Natural killer cell treated with Interleukin-12 subunit alpha and Interleukin-12 subunit beta and Interleukin-15 and Interleukin-18, amount 100 ng/mL, for 72 hours (primary cell): ENCODE measurements at places on chromosomes 13 and 19.
A peak's percentile ranks its signal among the peaks of the same experiment; 100 is the strongest.

- no peak for DNase-seq
These were observed 4.2 kb downstream of the LYL1 start for GRCh38 chr19:13098277-13099072.

DNA sequence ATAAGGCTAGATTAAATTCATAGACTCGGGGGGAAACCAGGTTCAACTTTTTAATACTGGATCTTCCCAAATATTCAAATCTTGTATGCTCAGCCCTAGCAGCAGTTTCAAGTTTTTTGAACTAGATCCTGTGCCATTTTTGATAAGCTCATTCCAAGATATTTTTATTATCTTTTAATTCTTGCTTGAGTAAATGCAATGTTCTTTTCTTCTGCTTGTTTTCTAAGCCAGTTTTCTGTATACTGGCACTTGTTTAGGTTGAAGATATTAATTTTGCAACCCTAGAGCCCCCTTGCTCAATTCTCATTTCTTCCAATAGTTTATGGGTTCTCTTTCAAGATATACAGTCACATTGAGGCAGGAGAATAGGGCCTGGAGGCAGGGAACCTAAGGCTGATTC, 13.1 kb upstream of the PNMA8C start:
- DNase-seq: no peak

DNA sequence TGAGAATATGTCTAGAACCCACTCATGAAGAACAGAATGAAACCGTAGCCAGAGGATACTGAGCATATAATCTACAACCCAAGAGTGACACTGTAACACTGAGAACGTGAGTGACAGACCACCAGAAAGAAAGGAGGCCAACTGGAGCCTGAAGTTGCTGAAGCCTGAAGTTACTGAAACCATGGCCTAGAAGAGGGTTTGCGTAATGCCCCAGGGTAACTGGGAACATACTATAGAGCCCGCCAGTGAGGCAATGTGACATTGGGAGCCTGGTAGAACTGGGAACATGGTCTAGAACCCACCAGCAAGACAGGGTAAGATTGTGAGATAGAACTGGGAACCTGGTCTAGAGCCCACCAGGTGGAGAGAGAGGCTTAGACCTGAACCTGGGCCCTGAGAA, 15.5 kb upstream of the TNFSF14 start:
- DNase-seq: peak; percentile 32

DNA sequence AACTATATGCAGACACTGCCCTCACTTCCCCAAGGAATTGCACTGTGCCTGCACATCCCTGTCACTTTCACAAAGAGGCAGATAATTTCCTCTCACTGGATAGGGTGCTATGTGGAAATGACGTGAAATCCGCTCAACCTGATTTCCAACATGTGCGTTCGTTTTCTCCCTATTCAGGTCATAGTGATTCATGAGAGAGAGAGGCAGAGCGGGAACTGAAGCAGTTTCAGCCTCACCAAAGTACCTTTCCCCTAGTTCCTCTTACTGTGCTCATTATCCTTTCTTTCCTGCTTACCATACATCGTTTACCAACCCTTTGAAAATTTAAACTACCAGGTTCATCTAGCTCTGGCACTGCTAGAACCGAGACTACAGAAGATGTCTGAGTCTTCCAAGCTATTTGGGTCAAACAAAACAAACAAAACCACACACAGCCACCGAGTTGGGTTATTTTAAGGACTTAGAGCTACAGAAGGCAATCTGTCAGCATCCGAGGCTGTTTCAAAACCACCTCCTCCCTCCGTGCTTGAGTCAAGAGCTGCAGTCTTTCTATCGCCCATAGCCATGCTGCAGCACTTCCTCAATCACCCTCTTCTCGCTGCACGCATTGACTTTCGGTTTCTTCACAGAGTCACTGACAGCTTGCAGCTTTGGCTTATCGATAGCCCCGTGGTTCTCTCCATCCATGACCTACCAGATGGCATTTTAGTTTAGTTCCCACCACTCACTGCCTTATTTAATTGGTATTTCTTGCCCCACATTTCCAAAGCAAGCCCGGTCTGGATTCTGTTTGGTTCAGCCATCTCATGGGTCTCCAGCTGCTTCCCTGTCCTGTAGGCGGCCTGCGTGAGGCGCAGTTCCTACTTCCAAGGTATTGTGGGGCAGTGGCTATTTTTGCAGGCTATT, 1395.8 kb downstream of the EFNB2 start:
- peak; percentile 71 for DNase-seq

DNA sequence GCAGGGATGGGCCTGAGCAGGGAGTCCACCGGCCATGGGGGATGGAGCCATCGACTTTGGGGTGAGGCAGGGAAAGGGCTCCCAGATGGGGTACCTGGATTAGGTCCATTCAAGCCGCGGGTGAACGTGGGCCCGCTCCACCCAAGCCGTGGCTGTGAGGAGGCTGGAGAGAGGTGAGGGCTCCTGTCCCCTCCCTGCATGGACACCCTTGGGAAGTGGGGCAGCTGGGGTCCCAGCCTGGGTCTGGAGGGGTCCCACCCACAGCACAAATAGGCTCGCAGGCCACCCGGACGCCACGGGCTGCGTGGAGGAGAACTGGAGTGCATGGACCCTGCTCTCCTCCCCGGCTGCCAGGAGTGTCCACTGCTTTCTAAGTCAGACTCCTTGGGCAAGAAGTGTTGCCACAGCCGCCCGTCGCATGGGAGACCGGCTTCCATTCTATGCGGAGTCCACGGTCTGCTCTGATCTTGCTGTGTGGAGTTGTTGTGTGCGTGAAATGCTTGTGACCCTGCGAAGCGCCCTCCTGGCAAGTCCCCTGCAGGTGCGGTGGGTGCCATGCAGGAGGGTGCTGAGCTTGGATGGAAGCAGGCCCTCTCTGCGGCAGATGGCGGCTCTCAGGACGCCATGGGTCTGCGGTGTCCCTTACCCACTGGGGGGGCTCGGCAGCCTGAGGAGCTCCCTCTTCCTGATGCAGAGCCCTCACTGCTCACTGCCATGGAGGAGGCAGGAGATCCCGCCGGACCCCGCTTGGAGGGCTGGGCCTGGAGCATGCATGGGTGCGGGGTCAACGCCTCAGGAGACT, 2.0 kb downstream of the DAZAP1 start:
- no peak for DNase-seq

DNA sequence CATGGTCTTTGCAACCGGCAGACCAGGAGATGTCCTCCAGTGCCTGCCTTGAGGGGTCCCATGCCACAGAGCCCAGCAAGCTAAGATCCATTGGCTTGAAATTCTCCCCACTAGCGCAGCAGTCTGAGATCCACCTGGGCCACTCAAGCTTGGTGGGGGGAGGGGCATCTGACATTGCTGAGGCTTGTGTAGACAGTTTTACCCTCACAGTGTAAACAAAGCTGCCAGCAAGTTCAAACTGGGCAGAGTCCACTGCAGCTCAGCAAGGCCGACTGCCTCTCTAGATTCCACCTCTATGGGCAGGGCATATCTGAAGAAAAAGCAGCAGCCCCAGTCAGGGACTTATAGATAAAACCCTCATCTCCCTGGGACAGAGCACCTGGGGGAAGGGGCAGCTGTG, 32.0 kb upstream of the ITM2B start:
- no peak for DNase-seq

- no peak for DNase-seq
These were observed 38.5 kb downstream of the NAXD start for GRCh38 chr13:110653851-110654250.

DNA sequence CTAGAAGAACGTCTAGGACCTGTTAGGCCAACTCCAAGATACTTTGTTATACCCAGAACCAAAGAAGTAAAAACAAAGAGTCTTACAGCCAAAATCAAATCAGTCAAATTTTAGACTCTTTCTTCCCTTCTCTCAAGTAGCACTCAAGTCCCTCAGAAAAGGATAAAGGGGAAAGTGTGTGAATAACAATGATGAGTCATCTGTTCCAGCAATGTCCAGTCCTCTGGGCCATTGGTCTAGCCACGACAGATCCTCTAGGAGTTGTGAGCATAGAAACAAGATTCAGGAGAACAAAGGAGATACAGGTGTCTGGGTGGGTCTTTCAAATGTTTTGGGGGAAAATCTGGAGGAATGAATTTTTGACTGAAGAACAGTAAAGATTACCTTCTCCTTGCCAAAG, 36.3 kb downstream of the STOML3 start:
- DNase-seq: no peak

DNA sequence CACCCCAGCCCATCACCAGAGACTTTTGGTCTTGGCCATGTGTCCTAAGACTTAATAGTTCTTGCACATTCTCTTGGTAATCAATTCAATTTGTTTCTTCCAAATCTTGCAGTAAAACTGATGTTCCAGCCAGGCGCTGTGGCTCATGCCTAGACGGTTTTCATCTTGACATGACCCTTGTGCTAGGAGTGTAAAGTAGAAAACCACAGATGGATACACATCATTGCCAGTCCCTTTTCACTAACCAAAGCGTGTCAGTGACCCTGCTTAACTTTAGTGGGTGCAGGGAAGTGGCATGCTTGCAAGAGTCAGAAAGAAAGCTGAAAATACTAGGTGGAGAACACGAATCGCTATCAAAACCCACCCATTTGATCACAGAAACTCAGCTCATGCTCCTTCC, 18.0 kb upstream of the CD70 start:
- DNase-seq: no peak

DNA sequence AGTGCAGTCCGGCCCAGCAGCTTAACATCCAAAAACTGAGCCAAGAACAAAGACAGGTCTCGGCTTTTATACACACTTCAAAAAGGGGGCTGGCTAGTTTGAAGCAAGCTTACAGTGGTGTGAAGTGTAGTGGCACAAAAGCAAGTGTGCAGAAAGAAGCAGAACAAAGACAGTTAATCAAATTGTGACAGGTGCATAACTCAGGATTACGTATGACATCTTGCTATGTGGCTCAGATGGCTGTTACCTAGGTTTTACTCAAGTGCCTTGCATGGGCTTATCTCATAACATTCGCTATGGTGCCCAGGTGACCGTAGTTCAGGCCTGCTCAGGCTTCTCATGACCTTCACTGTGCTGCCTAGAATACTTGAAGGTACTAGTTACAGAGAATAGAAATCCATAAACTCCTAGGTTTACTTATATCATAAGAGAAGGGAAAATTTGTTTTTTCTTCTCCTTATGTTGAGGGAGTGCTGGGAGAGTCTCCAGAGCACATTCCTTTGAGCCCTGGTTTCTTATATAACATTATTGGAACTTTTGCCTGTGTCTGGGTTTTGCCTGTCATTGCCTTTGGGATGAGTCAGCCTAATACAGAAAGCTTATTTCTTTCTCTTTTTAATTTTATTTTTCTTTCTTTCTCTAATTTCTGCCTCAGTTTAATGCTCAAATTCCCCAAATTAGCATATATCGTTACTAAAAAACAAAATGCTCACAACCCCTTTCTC, 1629.1 kb upstream of the PCDH20 start:
- no peak for DNase-seq
